CD4-positive, alpha-beta T cell treated with Interleukin-6 for 4 hours (primary cell): ENCODE measurements at places on chromosomes 5 and 9.

- no peak for DNase-seq
Measured at GRCh38 chr9:137521405-137521985, 28.7 kb downstream of the PNPLA7 start.

GRCh38 chr9:116151966-116152381 lies 1.6 kb upstream of the PAPPA start:
- DNase-seq, result no peak

DNA sequence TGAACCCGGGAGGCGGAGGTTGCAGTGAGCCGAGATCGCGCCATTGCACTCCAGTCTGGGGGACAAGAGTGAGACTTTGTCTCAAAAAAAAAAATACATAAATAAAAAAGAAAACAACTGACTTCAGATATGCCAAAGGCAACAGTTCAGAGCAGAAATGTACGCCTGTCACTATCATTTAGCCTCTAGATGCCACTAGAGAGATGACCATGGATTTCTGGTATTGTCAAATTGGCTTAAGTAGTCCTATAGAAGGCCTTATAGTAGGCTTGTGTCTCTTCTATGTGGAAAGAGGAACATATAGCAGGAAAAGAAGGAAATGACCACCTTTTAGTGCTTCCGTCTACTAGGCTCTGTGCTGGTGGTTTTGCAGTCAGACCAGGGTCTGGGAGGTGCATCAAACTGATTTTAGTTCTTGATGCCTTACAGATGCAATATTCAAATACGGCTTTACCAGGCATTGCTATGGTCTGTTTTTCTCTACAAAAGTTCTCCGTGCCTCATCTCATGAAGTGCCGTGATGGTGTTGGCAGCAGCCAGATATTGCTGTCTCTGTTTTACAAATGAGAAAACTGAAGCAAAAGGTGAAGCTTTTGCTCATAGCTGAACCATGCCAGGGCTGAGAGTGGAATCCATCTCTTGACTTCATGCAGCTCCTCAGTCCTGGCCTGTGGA lies 17.2 kb downstream of the AGXT2 start:
- DNase-seq, result no peak

- DNase-seq, result no peak
Measured at GRCh38 chr5:139676951-139677735, 29.0 kb downstream of the CXXC5 start.

DNA sequence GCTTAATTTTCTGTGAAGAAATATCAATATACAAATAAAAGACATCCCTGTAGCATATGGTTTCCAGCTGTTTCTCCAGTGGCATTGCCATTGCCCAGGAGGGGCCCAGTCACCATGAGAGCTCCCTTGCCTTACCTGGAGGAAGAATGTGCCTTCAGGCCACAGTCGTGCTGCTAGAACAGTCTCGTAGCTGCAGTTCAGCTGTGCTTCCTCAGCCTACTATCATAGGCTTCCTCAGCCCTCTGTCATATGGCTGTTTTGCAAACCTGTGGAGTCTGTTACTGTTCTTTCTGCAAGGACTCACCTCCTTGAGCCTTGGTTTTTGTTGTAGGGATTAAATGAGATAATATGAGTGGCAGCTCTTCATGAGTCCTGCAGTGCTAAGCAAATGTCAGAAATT lies 67.6 kb downstream of the RCL1 start:
- DNase-seq, result no peak

- DNase-seq, result peak; percentile 77
Measured at GRCh38 chr9:97237951-97238889, 69.2 kb upstream of the CCDC180 start.
